Activated CD4-positive, alpha-beta memory T cell treated with anti-CD3 and anti-CD28 coated beads, Interleukin-2, amount 10 ng/mL, durations not matched to agents 7 days and 5 days (primary cell): ENCODE measurements at places on chromosomes 6 and 20. TPM values are rescaled to one million over a fixed set of nuclear protein-coding genes. Genes with fewer than 3 reads are reported as not detected.
A peak's percentile ranks its signal among the peaks of the same experiment; 100 is the strongest.

Gene SNAI1
- 0.38 TPM for total RNA-seq

Gene RPRD1B
- total RNA-seq = 27.6 TPM

Gene KIF6
- not detected for total RNA-seq

Gene CD93
- 5.1 TPM for total RNA-seq

Gene RALGAPB
- total RNA-seq = 30.5 TPM

Gene COL21A1
- total RNA-seq = not detected

Gene C6orf15
- not detected for total RNA-seq

Gene CFAP206
- total RNA-seq = not detected

Gene CALHM4
- total RNA-seq = not detected

Gene CDYL
- 27.5 TPM for total RNA-seq

Gene MCCD1
- total RNA-seq = not detected

DNA sequence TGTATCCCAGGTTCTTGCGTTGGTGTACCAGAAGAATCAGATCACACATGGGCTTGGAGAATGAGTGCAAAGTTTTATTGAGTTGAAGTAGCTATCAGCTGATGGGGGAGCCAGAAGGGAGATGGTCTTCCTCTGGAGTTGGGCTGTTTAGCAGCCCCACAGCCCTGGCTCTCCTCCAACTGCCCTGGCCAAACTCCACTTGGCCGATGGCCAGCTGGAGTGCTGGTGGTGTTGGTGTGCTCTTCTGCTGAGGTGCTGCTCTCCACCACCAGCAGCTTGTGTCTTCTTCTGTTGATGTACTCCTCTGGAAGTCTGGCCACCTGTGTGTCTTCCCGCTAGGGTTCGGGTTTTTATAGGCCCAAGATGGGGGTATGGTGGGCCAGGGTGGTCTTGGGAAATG is 172.8 kb downstream of the TINAG start:
- DNase-seq = no peak
- no peak overlapping the region for H3K4me3 ChIP-seq
- no peaks in the 10 kb centered on the region for H3K36me3 ChIP-seq
- H3K27ac ChIP-seq = no peak overlapping the region
- no peaks in the 10 kb centered on the region for H3K4me1 ChIP-seq

GRCh38 chr6:169886631-169887227 is 135.3 kb downstream of the ERMARD start:
- H3K36me3 ChIP-seq = no peaks in the 10 kb centered on the region
- DNase-seq = no peak
- peaks cover 3% of the 10 kb centered on the region for H3K27me3 ChIP-seq
- H3K4me3 ChIP-seq = no peak overlapping the region

GRCh38 chr6:46134216-46134615 is 4.4 kb downstream of the ENPP4 start:
- H3K27ac ChIP-seq = no peak overlapping the region
- H3K27me3 ChIP-seq = no peaks in the 10 kb centered on the region
- peaks cover 17% of the 10 kb centered on the region for H3K4me1 ChIP-seq
- H3K36me3 ChIP-seq = no peaks in the 10 kb centered on the region

DNA sequence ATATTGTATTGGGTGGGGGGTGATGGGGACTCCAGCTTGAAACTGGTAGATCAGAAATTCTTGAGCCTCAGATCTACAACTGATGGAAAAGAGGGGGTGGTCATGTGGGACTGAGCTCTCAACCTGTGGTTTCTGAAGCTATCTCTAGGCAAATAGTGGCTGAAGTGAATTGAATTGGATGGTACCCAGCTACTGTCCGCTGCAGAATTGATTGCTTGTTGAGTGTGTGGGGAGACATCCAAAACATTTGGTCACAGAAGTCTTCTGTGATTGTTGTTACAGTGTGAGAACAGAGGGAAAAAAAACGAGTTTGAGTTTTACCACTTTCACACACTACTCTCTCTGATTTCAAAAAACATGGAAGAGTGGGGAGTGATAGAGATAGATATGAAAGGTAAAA is 14.8 kb downstream of the CDS2 start:
- DNase-seq = no peak
- H3K36me3 ChIP-seq = peaks cover 15% of the 10 kb centered on the region
- H3K27me3 ChIP-seq = no peaks in the 10 kb centered on the region
- no peak overlapping the region for H3K4me3 ChIP-seq
- H3K4me1 ChIP-seq = peaks cover 17% of the 10 kb centered on the region
- no peak overlapping the region for H3K27ac ChIP-seq

- DNase-seq = no peak
- H3K4me1 ChIP-seq = peaks cover 3% of the 10 kb centered on the region
- no peak overlapping the region for H3K4me3 ChIP-seq
- peaks cover 5% of the 10 kb centered on the region for H3K27me3 ChIP-seq
- H3K27ac ChIP-seq = no peak overlapping the region
- H3K36me3 ChIP-seq = no peaks in the 10 kb centered on the region
Measured at GRCh38 chr6:16056263-16056870, 72.5 kb upstream of the MYLIP start.

DNA sequence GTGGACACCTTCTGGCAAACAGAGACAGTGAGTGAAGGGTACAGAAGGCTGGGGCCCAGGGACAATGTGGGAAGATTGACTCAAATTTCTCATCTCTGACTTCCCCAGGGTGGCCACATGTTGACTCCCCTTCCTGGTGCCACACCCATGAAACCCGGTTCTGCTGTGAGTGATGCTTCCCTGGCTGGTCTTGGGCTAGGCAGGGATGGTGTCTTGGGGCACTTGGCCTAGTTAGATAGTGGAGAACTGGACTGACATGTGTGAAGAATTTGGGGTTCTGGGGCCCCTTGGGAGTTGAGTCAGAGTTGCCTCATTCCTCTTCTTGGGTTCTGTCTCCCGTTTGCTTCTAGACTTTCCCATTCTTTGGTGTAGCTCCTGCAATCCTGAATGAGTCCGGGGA is 34.2 kb downstream of the GSS start:
- H3K36me3 ChIP-seq = peaks cover 55% of the 10 kb centered on the region
- no peak overlapping the region for H3K27ac ChIP-seq
- H3K4me3 ChIP-seq = no peak overlapping the region
- DNase-seq = no peak
- no peaks in the 10 kb centered on the region for H3K27me3 ChIP-seq
- H3K4me1 ChIP-seq = peaks cover 60% of the 10 kb centered on the region

GRCh38 chr20:59455402-59456341 is 148.7 kb upstream of the PHACTR3 start:
- DNase-seq = no peak
- H3K36me3 ChIP-seq = no peaks in the 10 kb centered on the region
- peaks cover 3% of the 10 kb centered on the region for H3K27me3 ChIP-seq
- H3K4me1 ChIP-seq = no peaks in the 10 kb centered on the region
- no peak overlapping the region for H3K4me3 ChIP-seq

- H3K4me1 ChIP-seq = peaks cover 78% of the 10 kb centered on the region
- H3K36me3 ChIP-seq = peaks cover 4% of the 10 kb centered on the region
- DNase-seq = no peak
Measured at GRCh38 chr6:106161893-106162292, 75.8 kb downstream of the PRDM1 start.

- DNase-seq = peak; percentile 18
- H3K27me3 ChIP-seq = peaks cover 15% of the 10 kb centered on the region
- H3K36me3 ChIP-seq = no peaks in the 10 kb centered on the region
- no peak overlapping the region for H3K27ac ChIP-seq
- no peak overlapping the region for H3K4me3 ChIP-seq
- peaks cover 10% of the 10 kb centered on the region for H3K4me1 ChIP-seq
Measured at GRCh38 chr6:150169609-150170008, 26.8 kb downstream of the PPP1R14C start.

DNA sequence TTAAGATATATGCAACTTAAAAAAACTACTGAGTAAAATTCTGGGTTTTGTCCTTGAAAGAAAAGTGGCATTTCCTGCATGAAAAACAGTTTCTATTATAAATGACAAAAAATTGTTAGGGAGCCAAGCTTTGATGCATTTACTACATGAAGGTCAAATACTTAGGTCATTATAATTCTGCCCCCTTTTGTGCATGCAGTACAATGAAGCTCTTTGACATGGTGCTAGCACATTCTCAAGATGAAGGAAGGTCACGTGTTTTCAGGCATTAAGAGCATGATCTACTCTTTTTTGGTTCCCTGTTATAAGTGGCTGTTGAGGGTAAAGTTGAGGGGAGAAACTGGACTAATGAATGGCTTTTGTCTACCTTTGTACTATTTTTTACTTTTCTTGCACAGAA is 72.7 kb downstream of the FOXO3 start:
- H3K36me3 ChIP-seq = no peaks in the 10 kb centered on the region
- no peak overlapping the region for H3K4me3 ChIP-seq
- DNase-seq = no peak
- no peaks in the 10 kb centered on the region for H3K27me3 ChIP-seq

DNA sequence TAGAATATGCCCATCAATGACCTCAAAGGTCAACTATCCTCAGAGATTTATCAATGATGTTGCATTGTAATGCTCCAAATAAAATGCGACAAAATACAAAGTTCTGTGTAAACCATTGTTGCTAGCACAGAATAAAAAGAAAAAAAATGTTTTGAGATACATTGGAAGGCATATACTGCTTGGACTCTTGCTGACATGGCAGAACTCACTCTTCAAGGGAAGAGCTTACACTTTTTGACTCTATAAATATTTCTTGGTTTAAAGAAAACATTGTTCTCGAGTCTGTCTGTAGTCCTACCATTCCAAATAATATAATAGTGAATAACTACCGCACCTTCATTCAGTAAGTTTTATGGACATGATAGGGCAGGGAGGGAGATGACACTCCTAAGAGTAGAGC is 178.7 kb upstream of the RSPO3 start:
- H3K36me3 ChIP-seq = no peaks in the 10 kb centered on the region
- no peaks in the 10 kb centered on the region for H3K27me3 ChIP-seq
- H3K4me3 ChIP-seq = no peak overlapping the region
- no peaks in the 10 kb centered on the region for H3K4me1 ChIP-seq
- DNase-seq = no peak

GRCh38 chr6:22825210-22825609 is 255.8 kb downstream of the HDGFL1 start:
- no peak for DNase-seq
- no peak overlapping the region for H3K27ac ChIP-seq
- no peaks in the 10 kb centered on the region for H3K27me3 ChIP-seq
- H3K4me1 ChIP-seq = no peaks in the 10 kb centered on the region

DNA sequence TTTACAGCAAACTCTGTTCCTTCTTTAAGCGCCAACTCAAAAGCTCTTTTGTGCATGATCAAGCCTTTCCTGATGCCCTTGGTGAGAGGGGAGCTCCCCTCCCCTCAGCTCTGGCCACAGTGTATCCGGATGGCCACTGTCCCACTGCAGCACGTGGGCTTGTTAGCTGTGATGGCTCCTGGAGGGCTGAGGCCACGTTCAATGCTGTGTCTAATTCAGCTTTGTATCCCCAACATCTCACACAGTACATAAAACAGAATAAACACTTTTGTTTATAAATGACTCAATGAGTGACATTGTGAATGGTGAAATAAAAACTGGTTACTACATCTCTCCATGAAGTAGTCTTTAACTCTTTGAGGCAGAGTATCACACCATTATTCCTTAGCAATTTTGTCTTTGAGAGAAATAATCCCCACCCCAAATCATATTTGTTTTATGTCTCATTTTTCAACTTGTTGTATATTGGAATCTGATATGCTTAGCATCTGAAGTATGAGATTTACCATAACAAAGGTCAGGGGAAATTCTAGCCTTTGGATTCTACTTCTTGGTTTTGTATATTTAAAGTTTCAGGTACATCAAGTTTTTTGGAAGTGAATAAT is 44.5 kb downstream of the EDN1 start:
- H3K27ac ChIP-seq = no peak overlapping the region
- no peaks in the 10 kb centered on the region for H3K36me3 ChIP-seq
- no peak for DNase-seq
- no peak overlapping the region for H3K4me3 ChIP-seq
- peaks cover 5% of the 10 kb centered on the region for H3K27me3 ChIP-seq

DNA sequence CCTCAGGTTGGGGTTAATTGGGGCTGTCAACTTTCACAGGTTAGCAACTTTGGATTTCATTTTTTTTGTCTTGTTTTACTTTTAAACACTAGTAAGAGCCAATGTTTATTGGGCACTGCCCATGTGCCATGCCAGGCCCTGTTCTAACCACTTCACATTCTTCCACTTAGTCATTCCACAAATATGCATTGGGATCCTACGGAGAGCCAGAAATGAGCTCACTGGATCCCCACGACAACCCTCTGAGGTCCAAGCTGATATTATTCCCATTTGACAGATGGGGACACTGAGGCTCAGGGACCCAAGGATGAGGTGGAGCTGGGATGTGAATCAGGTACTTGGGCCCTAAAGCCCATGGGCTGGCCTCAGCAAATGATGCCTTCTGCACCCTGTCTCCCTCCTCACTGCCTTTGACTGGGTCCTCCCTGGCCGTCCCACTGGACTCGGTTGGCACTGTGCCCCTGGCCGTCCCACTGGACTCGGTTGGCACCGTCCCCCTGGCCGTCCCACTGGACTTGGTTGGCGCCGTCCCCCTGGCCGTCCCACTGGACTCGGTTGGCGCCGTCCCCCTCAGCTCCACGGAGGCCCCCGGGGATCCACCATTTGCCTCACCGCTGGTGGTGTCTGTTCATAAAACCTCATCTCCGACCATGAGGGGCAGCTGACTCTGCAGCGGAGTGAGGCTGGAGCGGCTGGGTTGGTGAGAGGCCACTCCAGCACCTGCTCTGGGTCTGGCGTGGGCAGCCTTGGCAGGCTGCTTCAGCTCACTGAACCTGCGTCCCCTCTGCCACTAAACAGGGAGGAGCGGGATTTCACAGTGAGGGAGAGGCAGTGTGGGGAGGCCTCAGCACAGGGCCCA is 4.8 kb upstream of the PMEPA1 start:
- H3K36me3 ChIP-seq = no peaks in the 10 kb centered on the region
- no peak overlapping the region for H3K27ac ChIP-seq
- no peak for DNase-seq
- peaks cover 31% of the 10 kb centered on the region for H3K27me3 ChIP-seq

GRCh38 chr6:105774247-105774646 is 311.9 kb upstream of the PRDM1 start:
- no peaks in the 10 kb centered on the region for H3K27me3 ChIP-seq
- H3K4me1 ChIP-seq = peaks cover 4% of the 10 kb centered on the region
- H3K36me3 ChIP-seq = peaks cover 19% of the 10 kb centered on the region
- no peak for DNase-seq
- H3K4me3 ChIP-seq = no peak overlapping the region
- H3K27ac ChIP-seq = no peak overlapping the region

GRCh38 chr6:156731396-156731795 is 45.8 kb upstream of the ARID1B start:
- no peak overlapping the region for H3K27ac ChIP-seq
- no peak for DNase-seq
- H3K27me3 ChIP-seq = peaks cover 10% of the 10 kb centered on the region
- H3K4me1 ChIP-seq = peaks cover 2% of the 10 kb centered on the region
- no peak overlapping the region for H3K4me3 ChIP-seq
